ENCODE measurements at places on chromosomes 12 and 14. TPM values are rescaled to one million over a fixed set of nuclear protein-coding genes. Genes with fewer than 3 reads are reported as not detected.

GRCh38 chr12:126358806-126359205, 1293.6 kb downstream of the AACS start:
- no peak for DNase-seq

DNA sequence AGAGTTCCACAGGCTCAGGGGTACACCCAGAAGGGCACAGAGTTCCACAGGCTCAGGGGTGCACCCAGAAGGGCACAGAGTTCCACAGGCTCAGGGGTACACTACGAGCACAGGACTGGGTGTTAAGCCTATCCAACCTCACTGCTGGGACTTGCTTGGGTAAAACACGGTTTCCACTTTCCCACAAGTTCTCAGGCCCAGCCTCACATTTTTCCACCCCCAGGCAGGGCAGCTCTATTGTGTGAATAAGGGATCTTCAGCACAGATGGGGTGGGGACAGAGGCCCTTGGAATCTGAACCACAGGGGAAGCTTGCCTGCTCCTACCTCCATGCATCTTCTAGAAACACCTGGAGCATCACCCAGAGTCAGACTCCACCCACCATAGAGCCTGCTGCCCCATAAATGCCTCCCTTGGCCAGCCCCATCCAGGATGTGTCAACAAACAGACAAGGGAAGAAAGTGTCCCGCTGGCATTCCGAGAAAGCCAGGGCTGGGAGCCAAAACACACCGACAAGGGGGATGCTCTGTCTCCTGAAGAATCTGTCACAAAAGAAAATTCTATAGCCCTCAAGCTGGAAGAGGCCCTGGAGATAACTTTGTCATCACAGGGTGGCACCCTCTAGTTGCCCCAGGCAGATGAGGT, 4.8 kb downstream of the CRACR2A start:
- DNase-seq: no peak

- no peak for DNase-seq
These were observed 49.3 kb upstream of the PLEKHG3 start for GRCh38 chr14:64654901-64655300.

Gene SOS2
- polyA plus RNA-seq: 34.8 TPM

Gene FOXA1
- polyA plus RNA-seq: 6.0 TPM

Gene MUCL1
- not detected for polyA plus RNA-seq

Gene CAPS2
- polyA plus RNA-seq: 7.1 TPM
